Brain microvascular endothelial cell (primary cell): ENCODE measurements at places on chromosomes 5 and 9.
A peak's percentile ranks its signal among the peaks of the same experiment; 100 is the strongest.

- DNase-seq, result no peak
These were observed 17.3 kb downstream of the TLN1 start for GRCh38 chr9:35714579-35715252.

GRCh38 chr5:97508864-97509263, 325.8 kb upstream of the RIOK2 start:
- no peak for DNase-seq

DNA sequence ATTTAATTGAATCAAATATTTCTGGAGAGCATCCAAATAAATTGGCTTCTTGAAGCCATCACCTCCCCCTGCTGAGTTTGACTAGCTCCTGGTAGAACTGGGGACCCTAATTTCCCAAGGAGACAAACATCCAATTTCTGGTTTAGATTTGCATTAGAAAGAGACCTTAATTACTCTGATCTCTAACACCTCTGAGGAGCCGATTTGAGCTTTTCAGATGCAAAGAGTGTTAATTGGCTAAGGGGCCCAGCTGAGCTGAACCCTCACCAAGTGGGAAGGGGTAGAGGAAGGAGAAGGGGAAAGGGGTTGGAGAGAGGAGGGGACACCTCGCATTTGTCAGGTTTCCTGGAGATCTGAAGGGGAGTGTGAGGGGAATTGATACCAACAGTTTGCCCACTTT, 145.4 kb upstream of the SHB start:
- DNase-seq, result no peak

DNA sequence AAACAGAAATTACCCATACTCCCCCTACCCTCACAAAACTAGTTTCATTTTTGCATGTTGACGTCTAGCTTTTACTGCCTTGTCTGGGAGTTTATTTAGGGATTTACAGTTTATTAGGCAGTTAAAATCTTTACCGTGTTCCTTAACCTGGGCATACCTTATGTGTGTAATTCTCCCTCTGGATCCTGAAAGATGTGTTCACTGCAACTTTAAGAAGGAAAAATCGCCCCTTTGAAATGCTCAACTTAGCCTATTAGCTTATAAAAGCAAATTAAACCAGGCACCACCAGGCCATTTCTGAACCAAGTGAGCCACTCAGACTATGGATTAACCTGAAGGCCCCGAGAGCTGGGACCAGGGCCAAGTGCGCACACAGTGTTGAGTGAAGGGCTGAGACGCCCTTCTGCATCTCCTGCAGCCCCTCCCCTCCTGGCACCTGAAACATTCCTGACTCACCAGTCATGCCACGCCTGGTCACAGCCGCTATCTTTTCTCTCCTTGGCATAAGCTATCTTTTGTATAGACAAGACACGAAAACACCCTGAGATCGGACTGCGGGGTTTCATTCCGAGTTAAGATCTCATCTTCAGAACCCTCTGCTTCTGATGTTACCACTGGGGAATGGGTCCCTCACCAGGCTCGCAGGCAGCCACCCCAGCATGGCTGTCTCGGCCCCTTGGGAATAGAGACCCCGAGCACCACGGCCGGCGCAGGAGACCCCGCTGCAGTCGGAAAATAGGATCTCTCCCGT, 111.9 kb downstream of the ROR2 start:
- no peak for DNase-seq

DNA sequence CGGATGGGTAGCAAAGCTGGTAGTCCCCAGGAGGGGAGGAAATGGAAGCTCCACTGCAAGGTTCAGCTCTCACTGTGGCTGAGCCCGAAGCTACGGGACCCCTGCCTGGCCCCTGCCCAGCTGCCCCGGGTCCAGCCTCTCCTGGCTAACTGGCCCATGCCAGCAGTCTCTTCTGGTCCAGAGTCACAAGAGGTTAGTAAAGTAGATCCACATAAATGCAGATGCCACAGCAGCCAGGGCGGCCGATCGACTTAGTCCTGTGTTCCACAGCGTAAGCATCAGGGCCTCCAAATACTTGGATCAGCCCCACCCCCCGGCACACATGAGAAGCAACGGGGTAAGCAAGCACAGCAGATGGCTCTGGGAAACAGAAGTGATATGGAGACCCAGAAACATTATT, 42.1 kb downstream of the MRPL36 start:
- DNase-seq, result no peak

- no peak for DNase-seq
These were observed 86.3 kb downstream of the UBE2R2 start for GRCh38 chr9:33903157-33903780.

GRCh38 chr5:77224672-77225355, 14.3 kb downstream of the PDE8B start:
- peak; percentile 68 for DNase-seq

DNA sequence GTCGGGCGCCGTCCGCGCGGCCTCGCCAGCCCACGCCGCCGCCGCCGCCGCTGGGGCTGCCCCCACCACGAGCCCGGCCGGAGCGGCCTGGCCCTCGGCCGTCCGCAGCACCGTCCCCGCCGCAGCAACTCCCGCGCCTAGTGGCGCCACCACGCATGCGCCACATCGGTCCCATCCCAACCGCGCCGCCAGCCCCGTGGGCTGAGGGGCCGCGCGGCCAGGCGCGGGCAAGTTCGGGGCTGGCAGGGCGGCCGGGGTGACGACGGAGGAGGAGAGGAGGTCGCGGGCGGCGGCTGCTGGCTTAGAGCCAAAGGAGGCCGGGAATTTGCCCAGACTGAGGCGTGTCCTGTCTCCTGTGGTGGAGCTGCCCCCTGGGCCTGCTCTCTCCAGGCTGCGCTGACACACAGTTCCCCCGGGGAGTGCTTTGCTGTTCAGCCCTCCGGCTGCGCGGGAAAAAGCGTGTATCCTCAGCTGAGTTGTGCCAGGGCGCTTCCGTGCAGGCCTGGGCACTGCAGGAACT, at the start of gene TUSC1:
TSS of gene TUSC1 (minus strand) at position 298 of the 520 bp plus-strand sequence. CDS start at position 166, 132 bp downstream.
- DNase-seq, result peak; percentile 71

DNA sequence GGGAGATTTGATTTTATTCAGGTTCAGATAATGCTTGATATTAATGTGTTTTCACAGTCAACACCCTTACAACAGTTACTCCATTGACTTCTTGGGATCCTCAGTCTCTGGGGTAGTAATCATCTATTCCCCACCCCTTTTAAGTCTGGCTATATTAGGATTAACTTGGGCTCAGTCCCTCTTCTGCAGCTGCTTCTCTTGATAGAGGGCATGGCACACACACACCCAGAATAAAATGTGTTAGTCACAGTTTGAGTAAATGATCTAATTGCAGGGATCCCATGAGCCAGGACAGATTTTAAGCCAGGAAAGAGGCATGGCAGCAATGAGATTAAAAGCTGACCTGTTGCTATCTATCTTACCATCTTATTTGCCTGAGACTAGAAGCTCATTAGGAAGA, 53.7 kb upstream of the VLDLR start:
- DNase-seq, result no peak

DNA sequence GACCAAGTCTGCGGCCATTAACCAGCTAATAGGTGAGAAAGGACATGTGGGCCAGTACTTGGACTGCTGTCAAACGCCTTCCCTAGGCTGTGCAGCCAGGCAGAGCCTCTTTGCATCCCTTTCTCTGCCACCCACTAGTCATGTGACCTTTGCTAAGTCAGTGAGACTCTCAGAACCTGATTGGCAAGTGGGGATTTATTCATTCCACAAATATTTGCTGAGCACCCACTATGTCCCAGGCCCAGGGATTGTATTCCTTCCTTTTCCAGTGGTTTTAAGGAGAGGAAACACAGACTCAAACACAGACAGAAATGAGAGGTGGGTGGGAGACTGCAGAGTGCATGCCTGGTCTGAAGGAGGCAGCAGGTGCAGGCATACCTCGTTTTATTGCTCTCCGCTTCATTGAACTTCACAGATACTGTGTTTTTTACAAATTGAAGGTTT, 71.6 kb upstream of the GALNT10 start:
- DNase-seq, result peak; percentile 1

DNA sequence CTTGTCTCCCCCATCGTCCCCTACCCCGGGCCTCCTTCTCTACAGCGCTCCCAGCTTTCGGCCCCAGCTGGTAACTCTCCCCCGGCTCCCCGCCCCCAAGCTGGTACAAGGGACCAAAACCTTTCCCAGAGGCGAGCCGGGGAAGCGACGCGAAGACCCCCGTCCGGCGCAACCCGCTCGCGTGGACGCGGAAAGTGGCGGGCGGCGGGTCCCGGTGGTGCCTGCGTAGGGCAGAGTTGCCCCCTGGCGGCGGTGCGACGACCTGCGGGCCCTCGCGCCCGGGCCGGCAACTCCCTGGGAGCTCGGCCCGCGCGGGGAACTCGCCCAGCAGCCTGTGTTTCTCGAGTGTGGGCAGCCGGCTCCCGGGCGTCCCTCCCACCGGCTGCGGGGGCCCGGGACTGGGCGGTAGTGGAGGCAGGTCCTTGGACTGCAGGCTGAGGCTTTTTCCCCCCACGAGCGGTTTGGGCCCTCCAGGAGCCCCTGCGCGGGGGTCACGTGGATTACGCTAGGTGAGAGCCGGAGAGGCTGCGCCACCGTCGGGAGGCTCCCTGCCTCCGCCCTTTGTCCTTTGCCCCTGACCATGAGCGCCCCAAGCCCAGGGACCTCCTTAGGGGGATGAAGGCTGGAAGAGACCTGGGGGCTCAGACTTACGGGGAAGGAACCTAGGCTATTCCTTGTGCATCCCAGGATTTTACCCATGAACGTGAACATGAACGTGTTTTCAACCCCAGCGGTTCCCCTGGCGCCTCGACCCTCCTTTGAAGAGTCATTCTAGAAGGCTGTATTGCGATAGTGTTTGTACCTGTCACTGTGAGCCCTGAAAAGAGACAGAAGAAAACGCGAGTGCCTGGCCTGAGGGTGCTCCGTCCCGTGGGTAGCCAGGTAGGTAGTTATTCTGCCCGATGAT, 2.9 kb upstream of the FOXD1 start:
- no peak for DNase-seq

DNA sequence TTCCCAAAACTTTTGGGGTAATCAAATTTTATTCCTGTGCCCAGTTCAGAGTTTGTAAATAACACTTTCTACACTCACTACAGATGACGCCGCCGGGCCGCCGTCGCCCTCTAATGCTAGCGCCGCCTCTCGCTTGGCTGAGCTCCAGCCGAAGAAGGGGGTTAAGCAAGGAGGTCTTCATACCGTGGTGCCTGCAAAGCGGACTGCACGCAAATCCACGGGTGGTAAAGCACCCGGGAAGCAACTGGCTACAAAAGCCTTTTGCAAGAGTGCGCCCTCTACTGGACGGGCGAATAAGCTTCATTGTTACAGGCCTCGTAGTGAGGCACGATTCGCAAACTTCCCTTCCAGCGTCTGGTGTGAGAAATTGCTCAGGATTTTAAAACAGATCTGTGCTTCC, 280.4 kb downstream of the MEF2C start:
- DNase-seq, result no peak

DNA sequence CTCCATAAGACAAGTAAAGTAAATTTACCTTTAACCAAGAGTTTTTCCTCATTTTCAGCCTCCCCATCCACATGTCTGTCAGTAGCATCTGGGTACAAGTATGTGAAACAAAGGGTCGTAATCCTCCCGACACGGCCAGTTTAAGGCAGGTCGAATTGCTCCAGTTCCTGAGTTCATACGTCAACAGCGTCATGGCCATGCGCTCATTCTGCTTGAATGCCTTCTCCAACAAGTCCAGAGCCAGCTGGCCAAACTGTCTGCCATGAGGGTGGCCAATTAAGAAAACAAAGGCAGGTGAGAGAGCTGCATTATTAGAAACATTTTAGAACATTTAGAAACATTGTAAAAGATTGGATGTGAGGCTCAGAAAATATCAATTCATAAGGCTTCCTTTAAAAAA, 87.5 kb downstream of the TRPM6 start:
- DNase-seq, result no peak

- no peak for DNase-seq
These were observed 266.8 kb downstream of the AOPEP start for GRCh38 chr9:94993160-94993820.

DNA sequence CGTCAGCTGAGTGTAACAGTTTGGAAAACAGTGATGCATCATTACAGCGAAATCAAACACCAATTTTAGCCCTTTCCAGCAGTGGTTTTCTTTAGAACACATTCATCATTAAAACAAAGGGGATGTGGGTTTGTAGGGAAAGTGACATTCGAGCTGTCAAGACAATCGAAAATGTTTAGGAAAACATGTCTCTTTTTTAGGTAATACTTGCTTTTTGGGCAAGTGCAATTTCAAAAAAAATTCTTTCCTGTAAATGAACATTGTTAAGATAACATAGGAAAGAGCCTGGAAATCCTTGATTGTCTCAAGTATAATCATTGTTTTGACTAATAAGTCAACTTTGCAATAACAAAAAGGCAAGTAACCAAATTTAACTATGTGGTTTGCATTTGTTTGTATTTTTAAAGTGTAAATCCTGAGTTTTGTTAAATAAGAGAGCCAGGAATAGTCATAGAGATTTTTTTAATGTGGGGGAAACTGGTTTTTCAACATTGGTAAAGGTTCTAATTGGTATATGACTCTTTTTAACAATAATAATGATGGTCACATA, 182.5 kb downstream of the TTLL11 start:
- no peak for DNase-seq

- DNase-seq, result no peak
These were observed 499.0 kb downstream of the GADD45G start for GRCh38 chr9:90103771-90104170.

- DNase-seq, result no peak
These were observed 494.9 kb downstream of the PRR16 start for GRCh38 chr5:120958877-120959485.

DNA sequence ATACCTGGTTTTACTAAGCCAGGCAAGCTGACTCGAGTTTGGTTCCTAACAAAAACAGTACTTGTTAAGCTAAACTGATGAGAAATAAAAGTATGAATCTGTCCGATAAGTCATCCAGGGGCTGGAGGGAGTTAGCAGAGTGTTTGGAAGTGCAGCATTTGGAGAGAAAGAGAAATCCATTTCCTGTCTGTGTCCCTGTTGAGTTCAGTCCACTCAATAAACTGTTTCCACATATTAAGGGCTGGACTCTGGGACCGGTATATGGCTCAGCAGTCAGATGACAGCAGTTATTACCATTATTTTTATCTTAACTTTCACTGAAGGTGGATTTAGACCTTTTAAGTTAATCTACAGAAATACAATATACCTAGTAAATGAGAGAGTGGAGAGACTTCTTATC, 130.6 kb upstream of the ADRA1B start:
- DNase-seq, result no peak

DNA sequence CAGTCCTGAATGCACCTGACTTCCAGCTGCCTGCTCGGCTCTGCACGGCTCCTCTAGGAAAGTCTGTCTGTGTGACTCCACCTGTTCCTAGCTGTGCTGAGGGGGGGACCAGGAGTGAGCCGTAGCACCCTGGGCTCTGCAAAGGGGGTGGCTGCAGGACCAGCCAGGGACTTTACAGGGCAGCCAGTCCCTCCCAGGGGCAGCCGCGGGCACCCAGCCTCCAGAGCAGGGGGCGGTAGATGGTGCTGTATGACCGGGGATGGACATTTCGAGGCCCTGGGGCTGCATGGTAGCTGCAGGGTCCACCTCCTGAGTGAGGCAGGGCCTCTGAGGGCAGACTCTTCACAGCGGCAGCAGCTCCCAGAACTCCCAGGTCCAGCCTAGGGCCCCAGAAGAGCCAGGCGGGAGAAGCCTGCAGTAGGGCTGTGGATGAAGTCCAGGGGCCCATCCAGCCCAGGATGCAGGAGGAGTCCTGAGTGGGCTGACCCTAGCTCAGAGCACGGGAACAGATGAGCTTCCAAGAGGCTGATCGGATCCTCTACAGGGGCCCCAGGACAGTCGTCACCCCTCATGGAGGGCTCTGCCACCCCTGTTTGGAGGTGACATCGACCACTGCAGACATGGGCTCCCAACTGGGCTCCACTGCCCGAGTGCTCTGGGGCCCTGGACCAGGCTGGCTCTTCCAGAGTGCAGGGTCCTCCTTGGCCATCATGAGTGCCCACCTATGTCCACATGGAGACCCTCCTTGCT, 105.4 kb downstream of the ZNF354C start:
- DNase-seq, result no peak

GRCh38 chr5:151587796-151588555, 3.2 kb downstream of the FAT2 start:
- no peak for DNase-seq
